ENCODE measurements at places on chromosomes 6 and 20.

GRCh38 chr20:25314497-25315417 lies 66.9 kb downstream of the PYGB start:
- DNase-seq, result no peak

GRCh38 chr20:48901326-48901725 lies 20.2 kb upstream of the ARFGEF2 start:
- no peak for DNase-seq

- no peak for DNase-seq
Observed at GRCh38 chr6:20180935-20181334, 31.3 kb downstream of the MBOAT1 start.

GRCh38 chr6:147653631-147654030 lies 145.1 kb downstream of the SAMD5 start:
- no peak for DNase-seq

DNA sequence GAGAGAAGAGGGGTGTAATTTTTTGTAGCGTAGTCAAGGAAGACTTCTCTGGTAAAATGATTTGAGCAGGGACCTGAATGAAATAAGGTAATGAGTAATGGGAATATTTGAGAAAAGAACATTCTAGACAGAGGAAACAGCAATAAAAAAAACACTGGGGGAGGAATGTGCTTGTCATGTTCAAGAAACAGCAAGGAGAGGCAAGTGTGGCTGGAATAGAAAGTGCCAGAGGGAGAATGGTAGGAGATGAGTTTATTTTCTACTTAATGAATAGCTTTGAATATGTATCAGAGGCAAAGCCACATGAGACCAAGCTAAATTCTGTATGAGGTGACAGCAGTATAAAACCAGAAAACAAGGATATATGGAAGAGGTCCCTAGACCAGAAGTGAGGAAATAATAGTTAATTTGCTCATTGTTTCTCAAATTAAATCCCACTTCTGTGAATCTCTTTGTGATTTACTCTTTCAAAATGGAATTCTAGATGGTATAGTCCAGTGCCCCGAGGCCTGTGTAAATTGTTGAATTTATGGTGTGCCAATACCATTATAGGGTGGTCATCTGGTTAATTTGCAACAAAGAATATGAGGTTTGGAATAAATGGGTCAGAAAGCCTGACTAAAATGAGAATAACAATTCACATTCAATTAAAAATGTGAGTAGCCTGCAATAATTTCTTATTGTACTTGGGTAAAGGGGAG lies 170.2 kb downstream of the CDKAL1 start:
- no peak for DNase-seq

GRCh38 chr6:169738976-169739529 lies 12.3 kb downstream of the DYNLT2 start:
- no peak for DNase-seq

DNA sequence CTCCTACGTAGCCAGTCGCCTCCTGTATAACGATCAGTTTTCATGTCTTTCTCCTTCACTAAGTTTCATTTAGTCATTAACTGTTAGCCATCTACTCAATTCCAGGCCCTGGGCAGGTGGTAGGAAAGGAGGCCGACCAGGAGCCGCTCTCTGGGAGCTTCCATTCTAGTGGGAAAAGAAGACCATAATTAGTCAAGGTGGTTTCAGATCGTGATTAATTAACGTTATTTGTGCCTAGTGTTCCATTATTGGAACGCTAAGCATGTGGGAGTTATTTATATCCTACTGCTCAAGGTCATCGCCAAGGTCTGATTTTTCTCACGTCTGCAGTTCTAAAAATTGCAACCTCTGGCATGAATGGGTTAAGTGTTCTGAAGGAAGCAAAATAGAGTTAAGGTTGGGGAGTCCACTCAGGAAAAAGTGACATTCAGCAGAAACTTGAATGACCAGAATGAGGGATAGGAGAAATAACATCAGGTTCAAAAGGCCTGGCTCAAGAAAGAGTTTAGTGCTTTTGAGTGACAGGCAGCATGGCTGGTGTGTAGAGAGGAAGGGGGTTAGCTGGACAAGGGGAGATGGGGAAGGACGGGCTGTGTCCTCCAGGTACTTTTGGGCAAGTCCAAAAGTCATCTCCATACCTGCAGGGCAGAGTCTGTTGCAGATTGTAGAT lies 812 bp downstream of the SLC9A8 start:
- no peak for DNase-seq

DNA sequence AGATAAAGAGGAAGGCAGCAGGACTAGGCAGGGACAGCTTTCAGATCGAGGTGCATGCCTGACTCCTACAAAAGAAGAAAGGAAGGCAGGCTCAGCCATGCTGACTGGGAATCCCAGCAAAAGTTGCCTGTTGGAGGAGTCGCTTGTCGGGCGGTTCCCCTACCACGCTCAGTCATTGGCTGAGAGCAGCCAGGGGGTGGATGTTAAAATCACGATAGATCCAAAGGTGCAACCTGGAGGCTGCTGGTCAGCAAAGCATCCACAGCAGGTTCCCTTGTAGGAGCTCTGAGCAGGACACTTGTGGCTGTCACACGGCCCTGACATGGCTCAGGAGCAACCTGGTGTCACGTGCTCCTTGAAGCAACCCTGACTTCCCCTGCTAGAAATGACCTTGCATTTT lies 74.6 kb downstream of the ISM1 start:
- DNase-seq, result no peak

- DNase-seq, result no peak
Observed at GRCh38 chr20:57469418-57470211, 55.3 kb downstream of the CTCFL start.

DNA sequence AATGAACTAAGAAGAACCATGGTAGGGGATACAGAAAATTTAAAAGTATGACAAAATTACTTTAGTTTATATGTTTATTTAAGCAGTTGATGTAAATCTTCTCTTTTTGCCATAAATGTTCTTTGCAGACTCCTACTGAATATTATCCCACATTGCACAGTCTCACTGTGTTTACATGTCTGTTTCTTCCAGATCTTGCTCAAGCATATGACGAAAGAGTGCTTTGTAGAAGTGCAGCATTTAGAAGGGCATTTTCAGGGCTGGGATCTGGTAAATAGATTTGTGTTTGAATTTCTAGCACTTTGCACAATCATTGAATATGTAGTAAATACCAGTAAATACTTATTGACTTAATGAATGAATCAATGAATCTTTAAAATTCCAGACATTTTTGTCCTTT lies 152.0 kb upstream of the EPHA7 start:
- peak; percentile 17 for DNase-seq

DNA sequence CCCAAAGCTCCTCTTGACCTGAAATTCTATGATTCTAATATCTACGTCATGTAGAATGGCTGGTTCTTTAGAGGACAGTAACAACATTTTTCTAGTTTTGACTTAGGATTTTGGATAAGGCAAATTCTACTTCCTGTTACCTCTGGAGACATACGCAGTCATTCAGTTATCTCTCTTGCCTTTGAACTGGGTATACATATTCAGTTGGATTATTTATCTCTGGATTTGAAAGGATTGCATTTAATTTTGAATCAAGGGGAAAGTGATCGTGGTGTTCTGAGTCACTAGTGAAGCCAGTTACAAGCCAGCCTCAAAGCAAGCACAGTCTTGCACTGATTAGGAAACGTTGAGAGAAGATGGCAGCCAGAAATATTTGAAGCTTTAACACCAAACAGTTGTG lies 35.3 kb upstream of the BCAS1 start:
- DNase-seq, result no peak

GRCh38 chr20:24994470-24995368 lies 2.2 kb upstream of the APMAP start:
- DNase-seq, result peak; percentile 94

DNA sequence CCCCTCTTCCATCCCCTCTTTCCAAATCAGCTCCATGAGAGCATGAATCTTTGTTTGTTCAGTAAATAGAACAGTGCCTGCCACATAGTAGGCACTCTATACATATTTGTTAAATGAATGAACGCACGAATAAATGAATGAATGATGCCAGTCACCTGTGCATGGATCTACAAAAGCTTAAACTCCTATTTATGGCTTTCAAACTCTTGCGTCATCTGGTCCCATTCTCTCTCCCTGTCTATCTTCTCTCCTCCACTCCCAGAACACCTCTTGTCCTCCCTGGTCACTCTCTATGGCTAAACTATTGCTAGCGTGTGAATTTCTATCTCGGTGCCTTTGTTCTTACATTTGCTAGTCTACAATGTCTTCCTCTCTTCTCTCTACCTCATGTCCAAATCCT lies 24.8 kb downstream of the SCGN start:
- no peak for DNase-seq

DNA sequence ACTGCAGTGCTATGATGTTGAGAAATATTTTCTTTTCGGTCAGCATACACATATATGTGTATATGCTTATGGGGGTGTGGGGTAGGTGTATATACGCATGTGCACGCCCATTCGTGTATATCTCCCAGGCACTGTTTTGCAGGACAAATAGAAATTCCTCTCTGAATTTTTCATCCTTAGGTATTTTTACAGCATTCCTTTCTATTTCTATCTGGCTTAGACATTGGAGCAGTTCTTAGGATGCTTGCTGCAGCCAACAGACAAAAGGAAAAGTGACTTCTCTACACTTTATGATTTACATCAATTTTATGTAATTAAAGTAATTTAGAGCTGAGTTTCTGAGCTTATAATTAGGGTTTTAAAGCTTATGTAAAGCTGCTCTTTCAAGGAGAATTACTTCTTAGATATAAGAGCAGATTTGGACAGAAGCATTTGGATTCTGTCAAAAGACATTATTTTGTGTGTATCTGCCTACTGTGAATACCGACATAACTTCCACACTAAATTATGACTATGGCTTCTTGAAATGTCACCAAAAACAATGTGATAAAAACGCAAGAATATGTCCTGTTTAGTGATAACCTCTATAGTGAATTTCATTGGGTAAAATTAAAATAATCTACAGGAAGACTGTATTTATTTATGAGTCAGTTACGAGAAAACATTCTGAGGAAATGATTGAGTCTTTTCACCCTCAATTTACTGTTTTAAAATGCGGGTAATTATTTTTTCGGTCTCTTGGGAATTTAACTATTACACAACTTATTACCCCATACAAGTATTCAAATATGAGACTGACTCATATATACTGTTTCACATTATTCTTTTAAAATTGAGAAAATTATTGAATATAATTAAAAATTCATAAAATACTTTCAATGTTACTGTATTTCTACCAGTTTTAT lies 21.3 kb upstream of the CEP43 start:
- no peak for DNase-seq

DNA sequence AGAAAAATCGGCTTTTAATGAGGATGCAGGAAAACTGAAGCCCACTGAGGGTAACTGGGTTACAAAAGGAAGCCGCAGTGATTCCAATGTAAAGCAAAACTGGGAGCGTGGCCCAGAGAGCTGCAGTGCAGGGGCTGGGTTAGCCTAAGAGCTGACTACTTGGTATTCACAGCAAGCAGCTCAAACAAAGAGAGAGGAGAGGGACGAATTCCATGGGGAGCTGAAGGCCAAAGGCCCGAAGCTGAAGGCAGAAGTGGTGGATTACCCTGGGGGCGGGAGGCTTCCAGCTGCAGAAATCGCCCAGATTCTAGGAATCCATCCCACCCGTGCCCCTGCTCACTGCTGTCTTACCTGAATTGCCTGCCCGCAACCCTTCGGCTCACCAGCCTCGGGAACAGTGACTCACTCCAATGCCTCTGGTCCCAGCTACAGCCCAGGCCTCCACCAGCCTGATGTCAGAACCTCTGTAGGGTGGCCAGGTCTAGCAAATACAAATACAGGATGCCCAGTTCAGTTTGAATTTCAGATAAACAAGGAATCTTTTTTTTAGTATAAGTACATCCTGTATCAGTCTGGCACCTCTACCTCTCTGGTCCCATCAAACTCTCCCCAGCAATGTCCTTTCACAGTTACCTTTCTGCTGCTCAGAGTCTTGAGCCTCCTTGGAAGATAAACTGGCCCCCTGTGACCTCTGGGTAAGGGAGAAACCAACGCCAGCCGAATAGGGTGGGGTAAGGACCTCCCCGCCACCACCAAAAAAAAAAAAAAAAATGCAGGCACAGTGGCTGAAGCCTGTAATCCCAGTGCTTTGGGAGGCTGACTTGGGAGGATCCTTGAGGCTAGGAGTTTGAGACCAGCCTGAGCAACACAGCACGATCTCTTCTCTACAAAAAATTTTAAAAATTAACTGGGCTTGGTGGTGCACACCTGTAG lies 14.6 kb upstream of the ZMYND8 start:
- no peak for DNase-seq

DNA sequence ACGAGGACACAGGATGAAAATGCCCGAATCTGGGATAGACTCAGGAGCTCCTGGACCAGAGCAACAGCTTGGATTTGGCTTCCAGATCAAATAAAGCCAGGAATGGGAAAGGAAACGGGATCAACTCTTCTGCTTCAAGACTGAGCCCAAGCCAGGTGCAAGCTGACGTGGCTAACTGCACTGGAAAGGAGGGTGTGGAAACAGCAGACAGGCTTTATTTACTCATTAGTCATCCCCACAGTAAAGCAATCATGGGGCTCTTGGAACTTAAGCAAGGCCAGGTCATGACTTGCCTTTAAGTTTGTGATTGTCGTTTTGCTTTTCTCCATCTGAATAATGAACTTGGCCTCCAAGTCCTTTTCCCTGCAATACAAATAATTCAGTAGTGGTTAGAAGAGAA lies 45.2 kb downstream of the KIF16B start:
- DNase-seq, result peak; percentile 84

DNA sequence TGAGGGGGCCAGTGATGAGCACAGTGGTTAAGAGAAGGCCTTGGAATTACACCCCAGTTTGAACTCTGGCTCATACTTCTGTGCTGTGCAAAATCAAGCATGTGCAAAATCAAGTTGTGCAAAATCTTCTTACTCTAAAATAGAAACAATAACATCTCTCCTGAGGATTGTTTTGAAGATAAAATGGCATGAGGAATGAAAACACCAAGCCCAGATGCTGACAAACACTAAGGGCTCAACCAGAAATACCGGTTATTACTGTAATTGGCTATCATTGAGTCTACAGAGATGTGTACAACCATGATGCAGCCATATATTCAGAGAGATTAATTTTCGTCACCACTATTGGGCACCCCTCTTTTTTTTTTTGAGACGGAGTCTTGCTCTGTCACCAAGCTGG lies 5.9 kb upstream of the BCAS1 start:
- DNase-seq, result no peak

- DNase-seq, result no peak
Observed at GRCh38 chr6:148244217-148244935, 98.3 kb upstream of the SASH1 start.

DNA sequence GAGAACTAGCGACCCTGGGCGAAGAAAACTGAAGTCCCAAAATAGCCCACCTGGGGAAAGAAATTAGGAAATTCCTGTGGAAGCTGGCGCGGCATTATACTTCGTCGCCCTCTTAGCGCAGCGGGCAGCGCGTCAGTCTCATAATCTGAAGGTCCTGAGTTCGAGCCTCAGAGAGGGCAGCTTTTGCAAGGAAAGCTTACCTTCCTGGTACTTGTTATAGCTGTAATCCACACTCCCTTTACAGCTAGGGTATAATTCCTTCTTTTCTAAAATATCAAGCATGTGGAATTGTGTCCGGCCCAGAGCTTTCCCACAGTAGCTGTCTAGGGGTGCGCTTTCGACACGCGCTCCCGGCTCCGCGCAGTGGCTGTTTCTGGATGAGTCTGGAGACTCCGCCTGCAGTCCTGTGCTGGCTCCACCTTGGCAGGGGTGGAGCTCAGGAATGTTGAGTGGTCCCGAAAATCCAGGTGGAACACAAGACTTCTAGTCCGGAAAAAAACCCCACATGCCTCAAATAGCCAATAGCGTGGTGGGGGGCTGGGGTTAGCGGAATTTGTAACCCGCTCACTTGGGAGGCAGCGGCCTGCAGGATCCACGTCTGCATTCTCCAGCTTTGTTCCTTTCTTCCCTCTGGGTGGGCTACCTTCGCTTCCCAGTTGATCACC lies 83.7 kb upstream of the ZNF322 start:
- DNase-seq, result peak; percentile 15
